ENCODE measurements at places on chromosomes 7 and 10. TPM values are rescaled to one million over a fixed set of nuclear protein-coding genes. Genes with fewer than 3 reads are reported as not detected.
A peak's percentile ranks its signal among the peaks of the same experiment; 100 is the strongest.

- DNase-seq, result no peak
Observed at GRCh38 chr10:132373241-132373955, 23.6 kb upstream of the PWWP2B start.

DNA sequence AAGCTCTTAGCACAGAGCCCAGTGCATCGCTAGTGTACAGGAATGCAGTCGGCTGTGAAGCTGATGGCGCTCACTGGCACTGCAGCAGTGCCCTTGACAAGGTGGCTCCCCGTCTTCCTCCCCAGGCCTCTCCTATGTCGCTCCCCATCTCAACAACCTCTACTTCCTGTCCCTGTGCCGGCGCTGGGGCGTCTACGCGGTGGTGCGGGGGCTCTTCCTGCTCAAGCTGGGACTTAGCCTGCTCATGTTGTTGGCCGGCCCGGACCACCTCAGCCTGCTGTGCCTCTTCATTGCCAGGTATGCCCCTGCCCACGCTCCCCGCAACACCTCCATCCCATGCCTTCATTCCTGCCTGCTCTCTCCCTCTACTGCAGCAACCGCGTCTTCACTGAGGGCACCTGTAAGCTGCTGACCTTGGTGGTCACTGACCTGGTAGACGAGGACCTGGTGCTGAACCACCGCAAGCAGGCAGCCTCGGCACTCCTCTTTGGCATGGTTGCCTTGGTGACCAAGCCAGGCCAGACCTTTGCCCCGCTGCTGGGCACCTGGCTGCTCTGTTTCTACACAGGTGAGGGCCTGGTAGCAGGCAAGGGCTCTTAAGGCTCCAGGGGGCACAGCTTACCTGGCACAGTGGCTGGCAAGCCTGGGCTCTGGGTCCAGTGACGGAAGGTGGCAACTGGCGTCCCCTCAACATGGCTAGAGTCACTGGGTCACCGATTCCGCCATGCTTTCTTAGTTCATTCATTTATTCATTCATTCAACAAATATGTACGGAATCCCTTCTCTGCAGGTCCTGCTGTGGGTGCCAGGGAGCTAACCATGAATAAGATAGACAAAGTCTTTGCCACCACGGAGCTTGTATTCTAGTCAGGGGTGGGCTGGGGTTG lies 22.3 kb upstream of the C10orf95 start:
- no peak for DNase-seq

GRCh38 chr7:44212018-44212417 lies 11.2 kb downstream of the YKT6 start:
- DNase-seq, result no peak

- peak; percentile 49 for DNase-seq
Observed at GRCh38 chr10:45557275-45557905, 115.2 kb downstream of the ZFAND4 start.

The SCRN1 gene
- 49.8 TPM for total RNA-seq

The LRRC4 gene
- total RNA-seq, result not detected

The RASA4 gene
- 0.59 TPM for total RNA-seq

All from HepG2 (cell line).